Pancreas (tissue), 10 donors: ENCODE measurements at places on chromosomes 12 and 14.

DNA sequence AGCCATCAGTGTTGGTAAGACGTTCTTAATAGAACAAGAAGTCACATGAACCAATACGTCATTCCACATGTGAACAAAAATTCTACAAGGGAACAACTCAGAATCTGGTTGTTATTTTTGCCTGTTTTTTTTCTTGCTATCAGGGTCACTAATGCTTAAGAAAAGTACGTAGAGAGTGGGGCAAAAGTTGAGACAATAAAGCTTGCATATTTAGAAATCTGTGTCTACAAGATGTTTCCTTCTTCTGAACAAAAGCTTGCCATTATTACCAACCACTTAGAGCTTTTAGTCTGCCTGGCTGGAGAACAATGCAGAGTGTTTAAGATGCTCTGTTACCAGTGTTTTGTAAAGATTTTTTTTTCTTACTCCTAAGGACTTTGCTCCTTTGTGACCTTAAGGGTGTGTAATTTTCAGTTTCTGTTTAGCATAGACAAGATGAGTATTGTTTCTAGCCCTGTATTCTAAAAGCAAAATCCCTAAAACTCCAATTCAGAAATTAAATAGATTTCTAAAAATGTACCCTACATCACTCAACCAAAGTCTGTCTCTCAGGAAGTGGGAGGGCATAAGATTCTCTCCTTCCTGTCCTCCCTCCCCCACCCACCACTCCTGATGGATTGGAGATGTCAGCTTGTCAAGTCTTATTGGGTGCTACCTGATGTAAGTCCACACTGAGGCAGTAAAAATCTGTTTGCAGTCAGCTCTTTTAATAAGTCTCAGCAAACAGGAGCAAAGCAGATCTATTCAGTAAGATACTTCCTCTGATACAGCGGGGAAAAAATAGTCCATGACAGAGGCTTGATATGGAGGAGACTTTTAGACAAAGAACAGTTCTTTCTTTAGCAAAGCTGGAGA is 267.6 kb downstream of the GRIN2B start:
- H3K4me3 ChIP-seq = no peak overlapping the region
- H3K27ac ChIP-seq = no peak overlapping the region
- DNase-seq = no peak
- H3K36me3 ChIP-seq = no peaks in the 10 kb centered on the region

DNA sequence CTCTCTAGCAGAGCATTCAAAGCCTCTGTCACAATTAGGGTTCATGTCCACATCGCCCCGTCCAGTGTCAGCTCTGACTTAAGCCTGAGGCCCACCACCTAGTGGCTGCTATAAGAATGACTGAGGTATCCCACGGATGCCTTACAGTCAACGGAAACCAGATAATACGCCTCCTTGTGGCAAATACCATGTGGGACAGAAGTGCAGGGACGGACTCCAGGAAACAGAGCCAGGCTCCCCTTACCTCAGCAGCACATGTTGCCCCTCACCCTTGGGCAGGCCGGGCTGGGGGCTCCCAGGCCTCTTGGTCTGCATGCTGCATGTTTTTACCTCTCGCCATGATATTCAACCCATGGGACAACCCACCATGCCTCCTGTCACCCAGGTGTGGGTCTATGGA is 86.3 kb downstream of the VWF start:
- no peaks in the 10 kb centered on the region for H3K27me3 ChIP-seq
- H3K36me3 ChIP-seq = no peaks in the 10 kb centered on the region
- no peak for DNase-seq
- H3K27ac ChIP-seq = no peak overlapping the region
- H3K4me1 ChIP-seq = no peaks in the 10 kb centered on the region

- H3K36me3 ChIP-seq = no peaks in the 10 kb centered on the region
- no peaks in the 10 kb centered on the region for H3K4me1 ChIP-seq
- DNase-seq = no peak
- no peak overlapping the region for H3K27ac ChIP-seq
- no peaks in the 10 kb centered on the region for H3K27me3 ChIP-seq
Measured at GRCh38 chr12:29160230-29160629, 11.2 kb downstream of the FAR2 start.

- no peak overlapping the region for H3K27ac ChIP-seq
- no peak overlapping the region for H3K4me3 ChIP-seq
- H3K4me1 ChIP-seq = no peaks in the 10 kb centered on the region
- H3K36me3 ChIP-seq = no peaks in the 10 kb centered on the region
- H3K27me3 ChIP-seq = no peaks in the 10 kb centered on the region
- no peak for DNase-seq
Measured at GRCh38 chr12:97650242-97650641, 187.6 kb downstream of the RMST start.

DNA sequence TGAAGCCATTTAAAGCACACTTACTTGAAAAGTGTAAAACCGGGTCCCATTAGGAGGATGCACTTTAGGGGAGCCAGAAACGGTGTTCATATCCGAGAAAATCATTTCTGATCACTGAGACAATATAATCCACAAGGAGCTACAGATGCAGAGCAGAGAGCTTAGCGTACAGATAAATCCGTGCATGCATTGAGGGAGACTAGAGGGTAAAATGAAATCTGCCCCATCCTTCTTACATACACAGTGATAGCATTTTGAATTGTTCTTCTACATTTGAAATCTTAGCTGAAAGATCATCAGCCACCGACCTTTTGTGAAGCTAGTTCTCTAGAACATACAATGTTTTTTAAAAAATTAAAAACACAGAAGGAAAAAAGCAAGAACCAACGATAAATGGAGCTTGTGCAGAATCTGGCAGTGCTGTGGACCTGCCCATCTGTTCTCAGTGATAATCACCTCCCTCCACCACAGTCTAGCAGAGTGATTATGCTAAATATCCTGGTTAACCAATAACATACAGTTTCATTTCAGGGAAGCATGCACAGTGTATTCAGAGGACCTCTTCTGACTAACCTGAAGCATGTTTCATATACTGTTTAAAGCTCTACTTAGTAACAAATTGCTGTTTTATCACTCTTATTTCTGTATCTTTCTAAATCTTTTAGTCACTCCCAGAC is 161.1 kb downstream of the PPFIA2 start:
- no peak for DNase-seq
- H3K4me3 ChIP-seq = no peak overlapping the region
- H3K36me3 ChIP-seq = no peaks in the 10 kb centered on the region
- no peaks in the 10 kb centered on the region for H3K27me3 ChIP-seq
- no peaks in the 10 kb centered on the region for H3K4me1 ChIP-seq

- DNase-seq = no peak
- no peaks in the 10 kb centered on the region for H3K27me3 ChIP-seq
- H3K4me1 ChIP-seq = no peaks in the 10 kb centered on the region
Measured at GRCh38 chr14:51219473-51220448, 20.3 kb upstream of the TMX1 start.

- no peak overlapping the region for H3K4me3 ChIP-seq
- no peaks in the 10 kb centered on the region for H3K36me3 ChIP-seq
- H3K27me3 ChIP-seq = no peaks in the 10 kb centered on the region
- no peaks in the 10 kb centered on the region for H3K4me1 ChIP-seq
- H3K27ac ChIP-seq = no peak overlapping the region
Measured at GRCh38 chr12:1507308-1507707, 87.1 kb downstream of the FBXL14 start.

- H3K27me3 ChIP-seq = no peaks in the 10 kb centered on the region
- no peaks in the 10 kb centered on the region for H3K36me3 ChIP-seq
- no peak overlapping the region for H3K27ac ChIP-seq
- H3K4me1 ChIP-seq = peaks cover 16% of the 10 kb centered on the region
- H3K4me3 ChIP-seq = no peak overlapping the region
Measured at GRCh38 chr12:120830052-120830940, 73.9 kb downstream of the SPPL3 start.

GRCh38 chr12:62372134-62372533 is 94.5 kb upstream of the MON2 start:
- H3K27ac ChIP-seq = no peak overlapping the region
- no peaks in the 10 kb centered on the region for H3K27me3 ChIP-seq
- no peaks in the 10 kb centered on the region for H3K36me3 ChIP-seq
- DNase-seq = no peak

- DNase-seq = no peak
- H3K4me1 ChIP-seq = peaks cover 21% of the 10 kb centered on the region
- no peak overlapping the region for H3K27ac ChIP-seq
- H3K36me3 ChIP-seq = no peaks in the 10 kb centered on the region
- H3K27me3 ChIP-seq = no peaks in the 10 kb centered on the region
Measured at GRCh38 chr14:105172476-105172875, 3.9 kb upstream of the JAG2 start.

DNA sequence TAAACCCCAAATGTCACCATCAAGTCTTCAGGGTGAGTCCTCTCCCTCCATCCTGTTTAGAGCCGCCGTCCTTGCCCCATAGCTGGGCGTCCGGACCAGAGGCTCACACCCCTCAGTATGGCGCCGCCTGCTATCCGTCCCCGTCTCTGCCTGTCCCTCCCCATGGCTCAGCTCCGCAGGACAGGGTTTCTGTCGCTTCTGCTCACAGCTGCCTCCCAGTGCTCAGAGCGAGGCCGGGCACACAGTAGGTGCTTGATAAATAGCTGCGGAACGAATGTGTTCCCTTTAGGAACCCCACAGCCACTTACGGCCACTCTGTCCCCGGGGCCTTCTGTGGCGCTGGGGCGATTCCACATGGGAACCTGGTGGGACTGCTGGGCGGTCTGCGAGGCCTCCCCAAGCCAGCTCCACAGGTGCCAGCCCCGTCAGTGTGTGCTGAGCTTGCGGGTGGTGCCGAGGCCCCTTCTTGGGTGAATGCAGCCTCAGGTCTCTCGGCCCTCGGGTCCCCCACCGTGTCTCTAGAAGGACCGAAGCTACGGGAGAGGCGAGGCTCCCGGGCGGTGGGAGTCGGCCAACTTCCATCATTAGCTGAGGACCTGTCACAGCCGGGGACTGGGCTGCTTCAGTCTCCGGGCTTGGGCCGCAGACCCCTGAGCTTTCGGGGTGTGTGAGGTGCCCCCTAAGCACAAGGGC is 63.0 kb downstream of the NOC4L start:
- no peak overlapping the region for H3K4me3 ChIP-seq
- H3K27me3 ChIP-seq = no peaks in the 10 kb centered on the region
- H3K27ac ChIP-seq = no peak overlapping the region
- H3K36me3 ChIP-seq = no peaks in the 10 kb centered on the region
- H3K4me1 ChIP-seq = no peaks in the 10 kb centered on the region

DNA sequence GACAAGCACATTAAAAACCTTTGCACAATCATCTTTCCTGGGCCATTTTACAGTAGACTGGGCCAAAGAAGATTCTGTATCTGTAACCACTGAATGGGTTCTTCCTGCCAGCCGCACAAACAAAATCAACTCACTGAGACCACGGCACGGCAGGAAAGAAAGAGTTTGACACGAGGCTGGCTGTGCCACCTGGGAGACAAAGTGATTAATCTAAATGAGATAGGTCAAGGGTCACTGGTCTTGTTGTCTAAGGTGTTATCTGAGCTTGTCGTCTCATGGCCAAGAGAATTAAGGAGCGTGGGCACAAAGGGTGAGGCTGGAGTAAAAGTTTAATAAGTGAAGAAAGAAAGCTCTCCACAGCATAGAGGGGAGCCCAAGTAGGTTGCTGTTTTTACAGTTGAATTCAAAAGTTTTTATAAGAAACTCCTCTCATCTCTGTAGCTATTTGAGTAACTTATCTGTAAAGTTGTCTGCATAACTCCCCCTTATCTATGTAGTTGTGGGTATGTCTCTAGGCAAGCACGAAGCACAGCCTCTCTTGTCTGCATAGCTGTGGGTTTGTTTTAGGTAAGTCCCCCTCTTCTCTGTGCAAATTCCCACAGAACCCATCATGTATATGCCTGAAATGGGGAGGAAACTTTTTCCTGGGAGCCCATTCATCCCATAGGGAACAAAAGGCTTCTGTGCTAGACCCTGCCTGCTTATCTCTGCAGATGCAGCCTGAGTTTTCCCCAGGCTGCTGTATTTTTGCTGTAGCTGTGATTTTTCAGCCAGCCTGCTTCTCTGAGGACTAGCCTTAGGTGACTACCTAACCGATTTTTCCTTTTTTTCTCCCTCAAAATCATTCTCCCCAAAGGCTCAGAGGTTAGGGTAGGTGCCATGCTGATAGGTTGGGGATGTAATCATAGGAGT is 1314.6 kb upstream of the TMEM132C start:
- peaks cover 4% of the 10 kb centered on the region for H3K4me1 ChIP-seq
- no peaks in the 10 kb centered on the region for H3K36me3 ChIP-seq
- H3K4me3 ChIP-seq = no peak overlapping the region
- DNase-seq = no peak
- no peak overlapping the region for H3K27ac ChIP-seq
- no peaks in the 10 kb centered on the region for H3K27me3 ChIP-seq

DNA sequence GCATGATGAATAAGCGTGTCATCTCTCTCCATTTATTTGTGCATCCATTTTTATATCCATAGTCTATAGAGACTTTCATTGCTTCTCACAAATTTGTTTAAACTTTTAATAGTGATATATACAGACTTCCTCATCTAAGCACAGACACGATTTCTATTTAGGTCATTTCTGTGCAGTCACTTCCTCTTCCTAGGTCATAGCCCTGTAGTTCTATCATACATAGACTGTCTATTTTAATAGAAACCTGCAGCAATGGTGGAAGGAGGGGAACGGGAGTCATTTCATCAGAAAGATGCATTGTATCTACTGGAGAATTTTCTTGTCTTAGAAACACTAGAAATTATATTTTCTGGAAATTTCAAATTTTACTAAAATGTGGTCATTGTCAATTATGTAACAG is 133.4 kb upstream of the FGD4 start:
- H3K27ac ChIP-seq = no peak overlapping the region
- H3K27me3 ChIP-seq = no peaks in the 10 kb centered on the region
- H3K4me3 ChIP-seq = no peak overlapping the region
- DNase-seq = no peak
